NCI-H510A treated with DMSO at 0.1 percent for 48 hours (cell line): ENCODE measurements at places on chromosomes 4 and X.

DNA sequence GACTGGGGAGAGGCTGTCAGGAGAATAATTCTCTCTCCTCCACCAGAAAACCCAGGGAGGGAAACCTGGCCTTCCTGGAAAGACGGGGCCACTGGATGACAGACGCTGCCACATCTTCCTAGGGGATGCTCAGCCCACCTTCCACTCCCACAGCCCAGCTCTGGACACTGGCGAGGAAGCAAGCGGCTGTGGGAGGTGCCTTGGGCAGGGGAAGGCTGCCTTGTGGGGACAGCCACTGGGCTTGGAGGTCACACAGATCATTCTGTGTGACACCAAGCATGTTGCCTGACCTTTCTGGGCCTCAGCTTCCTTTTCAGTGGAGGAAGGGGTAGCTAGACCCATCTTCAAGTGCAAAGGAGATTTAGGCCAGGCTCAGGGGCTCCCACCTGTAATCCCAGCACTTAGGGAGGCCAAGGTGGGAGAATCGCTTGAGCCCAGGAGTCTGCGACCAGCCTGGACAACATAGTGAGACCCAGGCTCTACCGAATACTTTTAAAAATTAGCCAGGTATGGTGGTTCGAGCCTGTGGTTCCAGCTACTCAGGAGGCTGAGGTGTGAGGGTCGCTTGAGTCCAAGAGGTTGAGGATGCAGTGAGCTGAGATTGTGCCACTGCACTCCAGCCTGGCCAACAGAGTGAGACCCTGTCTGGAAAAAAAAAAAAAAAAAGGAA lies 9.8 kb upstream of the MSX1 start:
- DNase-seq, result no peak

GRCh38 chr4:107647591-107647990 lies 72.4 kb downstream of the PAPSS1 start:
- DNase-seq, result no peak

DNA sequence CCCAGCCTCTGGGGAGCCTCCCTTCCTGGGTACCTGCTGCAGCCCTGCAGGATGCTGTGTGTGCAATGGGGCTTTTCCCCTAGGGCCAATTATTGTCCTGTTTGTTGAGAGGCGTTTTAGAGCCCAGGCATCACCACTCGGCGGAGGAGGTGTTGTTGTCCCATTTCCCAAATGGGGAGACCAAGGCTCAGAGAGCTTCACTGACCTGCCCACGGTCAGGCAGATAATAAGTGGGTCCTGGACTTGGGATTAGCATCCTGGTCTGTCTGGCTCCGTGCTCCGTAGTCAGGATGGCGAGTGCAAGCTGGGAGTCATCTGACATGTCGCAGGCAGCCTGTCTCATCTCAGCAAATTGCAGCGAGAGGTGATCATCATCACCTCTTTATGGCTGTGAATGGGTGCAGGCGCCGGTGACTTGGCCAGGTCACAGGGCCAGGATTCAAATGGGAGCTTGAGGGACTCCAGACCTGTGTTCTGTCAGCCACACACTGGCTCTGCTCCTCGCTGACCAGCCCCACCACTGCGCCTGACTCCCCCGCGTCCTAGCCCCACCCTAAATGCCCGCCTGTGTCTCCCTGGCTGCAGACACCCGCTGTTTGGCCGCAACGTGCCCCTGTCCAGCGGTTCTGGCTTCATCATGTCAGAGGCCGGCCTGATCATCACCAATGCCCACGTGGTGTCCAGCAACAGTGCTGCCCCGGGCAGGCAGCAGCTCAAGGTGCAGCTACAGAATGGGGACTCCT lies 16.6 kb downstream of the HTRA3 start:
- no peak for DNase-seq

DNA sequence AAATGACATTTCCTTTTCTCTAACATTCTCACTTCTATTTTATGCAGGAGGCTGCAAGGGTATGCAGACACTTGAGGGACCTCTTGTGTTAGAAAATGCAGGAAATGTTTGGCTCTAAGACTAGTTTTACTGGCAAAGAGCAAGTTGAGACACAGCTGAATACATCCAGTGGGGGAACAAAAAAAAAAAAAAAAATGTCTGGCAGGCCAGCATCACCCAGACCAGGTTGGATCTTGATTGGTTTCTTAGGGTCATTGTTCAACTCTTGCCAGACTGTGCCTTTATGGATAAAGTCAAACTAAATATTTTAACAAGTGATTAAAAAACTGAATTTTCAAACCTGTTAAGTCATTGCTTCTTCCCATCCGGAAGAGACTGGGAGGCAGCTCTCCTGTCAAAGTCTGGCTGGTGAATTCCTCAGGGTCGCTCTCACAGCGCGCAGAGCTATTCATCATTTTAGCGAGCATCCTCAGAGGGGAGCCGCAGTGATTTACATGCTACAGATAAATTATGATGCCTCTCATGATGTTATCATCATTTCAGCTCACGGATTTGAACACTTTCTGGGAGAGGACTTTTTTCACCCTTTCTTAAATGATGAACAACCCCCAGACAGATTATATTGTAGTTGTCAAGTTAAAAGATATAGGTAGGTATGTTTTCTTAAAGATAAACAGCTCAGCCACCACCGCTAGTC lies 23.6 kb upstream of the PACRGL start:
- no peak for DNase-seq

GRCh38 chr4:157898836-157899605 lies 273.8 kb downstream of the GASK1B start:
- DNase-seq, result no peak

DNA sequence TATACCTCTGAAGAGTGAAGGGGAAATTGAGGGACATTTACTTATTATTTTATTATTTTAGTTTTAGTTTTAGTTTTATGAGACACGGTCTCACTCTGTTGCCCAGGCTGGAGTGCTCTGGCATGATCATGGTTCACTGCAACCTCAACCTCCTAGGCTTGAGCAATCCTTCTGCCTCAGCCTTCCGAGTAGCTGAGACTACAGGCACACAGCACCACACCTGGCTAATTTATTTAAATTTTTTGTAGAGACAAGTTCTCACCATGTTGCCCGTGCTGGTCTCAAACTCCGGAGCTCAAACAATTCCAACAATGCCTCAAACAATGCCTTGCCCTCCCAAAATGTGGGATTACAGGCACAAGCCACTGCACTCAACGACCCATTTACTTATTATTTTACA lies 68.4 kb upstream of the BMP2K start:
- DNase-seq, result no peak

DNA sequence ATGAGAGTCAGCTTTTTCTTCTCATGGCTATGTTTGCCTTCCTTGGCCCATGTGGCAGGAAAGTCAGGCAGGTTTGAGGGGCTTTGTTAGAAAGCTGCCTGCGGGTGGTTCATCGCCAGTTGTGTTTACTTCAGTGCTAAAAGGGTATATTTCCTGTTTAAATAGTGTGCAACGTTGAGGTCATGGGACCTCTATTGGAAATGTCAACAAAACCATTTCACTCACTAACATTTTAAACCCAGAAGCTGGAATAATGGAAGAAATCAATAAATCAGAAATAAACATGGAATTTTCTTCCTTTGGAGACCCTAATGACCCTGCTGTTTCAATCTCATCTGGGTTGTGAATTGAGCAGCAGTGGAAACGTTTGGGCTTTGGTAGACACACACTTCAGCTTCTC lies 185.8 kb downstream of the ANKRD50 start:
- no peak for DNase-seq

DNA sequence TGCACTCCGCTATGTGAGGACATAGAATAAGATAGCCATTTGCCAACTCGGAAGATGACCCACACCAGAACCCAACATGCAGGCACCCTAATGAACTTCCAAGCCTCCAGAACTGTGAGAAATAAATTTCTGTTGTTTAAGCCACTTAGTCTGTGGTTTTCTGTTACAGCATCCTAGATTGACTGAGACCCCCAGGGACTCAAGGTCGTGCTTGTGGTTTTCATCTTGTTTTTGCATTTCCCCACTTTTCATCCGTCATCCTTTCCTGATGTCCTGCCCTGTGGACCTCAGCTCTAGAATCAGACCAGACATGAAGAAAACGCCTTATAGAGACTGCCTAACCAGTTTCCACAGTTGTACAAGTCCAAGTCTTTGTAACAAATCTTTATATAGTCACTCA lies 54.4 kb downstream of the MCUB start:
- no peak for DNase-seq

GRCh38 chr4:48269861-48270522 lies 354 bp upstream of the TEC start:
- peak; percentile 63 for DNase-seq

- peak; percentile 31 for DNase-seq
Measured at GRCh38 chr4:53786632-53787031, 195.3 kb upstream of the LNX1 start.

DNA sequence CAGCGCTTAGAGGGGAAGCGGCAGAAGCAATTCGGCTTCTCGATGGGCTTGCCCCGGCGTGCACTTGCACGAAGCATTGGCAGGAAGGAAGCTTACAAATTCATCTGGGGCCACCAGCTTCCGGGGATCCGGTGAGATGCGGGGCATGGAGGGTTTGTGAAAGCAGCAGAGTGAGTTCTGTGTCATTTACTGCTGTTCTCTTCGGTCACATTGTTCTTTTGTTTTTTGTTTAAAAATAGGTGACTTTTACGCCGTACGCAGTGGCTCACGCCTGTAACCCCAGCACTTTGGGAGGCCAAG lies 47.0 kb downstream of the ASMT start:
- no peak for DNase-seq

DNA sequence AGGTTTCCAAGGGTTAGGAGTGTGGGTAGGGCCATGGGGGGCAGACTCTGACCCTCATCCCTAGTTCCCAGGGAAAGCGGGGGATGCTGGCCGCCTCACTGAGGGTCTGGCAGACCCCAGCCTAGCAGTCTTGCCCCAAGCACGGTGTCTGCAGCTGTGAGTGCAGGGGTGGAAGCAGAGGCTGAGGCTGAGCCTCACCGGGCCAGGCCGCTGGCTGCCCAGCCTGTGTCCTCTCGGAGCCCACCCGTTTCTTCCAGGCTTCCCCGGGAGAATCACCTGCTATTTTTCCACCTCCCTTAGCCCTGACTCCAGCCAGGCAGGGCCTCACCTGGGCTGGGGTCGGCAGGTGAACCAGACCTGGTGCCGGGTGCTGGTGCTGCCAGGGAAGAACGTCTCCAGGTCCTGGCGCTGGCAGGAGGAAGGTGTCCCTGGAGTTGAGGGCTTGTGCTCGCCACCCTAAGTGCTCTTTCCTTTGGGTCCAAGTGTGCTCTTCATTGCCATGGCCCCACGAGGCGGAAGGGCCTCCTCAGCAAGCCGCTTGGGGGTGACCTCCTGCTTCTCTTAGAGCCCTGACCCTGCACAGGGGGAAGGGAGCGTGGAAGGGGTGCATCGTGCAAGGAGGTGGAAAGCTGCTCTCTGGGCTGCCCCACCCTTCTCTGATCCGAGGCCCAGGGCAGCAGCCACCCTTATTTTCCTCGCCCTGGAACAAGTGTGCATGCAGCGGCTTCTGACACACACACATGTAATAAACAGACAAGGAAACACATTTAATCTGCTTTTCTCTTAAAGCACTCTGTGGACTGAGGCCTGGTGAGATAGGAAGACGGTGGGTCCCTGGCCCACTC lies 112.7 kb downstream of the FAM53A start:
- no peak for DNase-seq

- DNase-seq, result no peak
Measured at GRCh38 chrX:136608295-136608933, 39.5 kb upstream of the CD40LG start.

DNA sequence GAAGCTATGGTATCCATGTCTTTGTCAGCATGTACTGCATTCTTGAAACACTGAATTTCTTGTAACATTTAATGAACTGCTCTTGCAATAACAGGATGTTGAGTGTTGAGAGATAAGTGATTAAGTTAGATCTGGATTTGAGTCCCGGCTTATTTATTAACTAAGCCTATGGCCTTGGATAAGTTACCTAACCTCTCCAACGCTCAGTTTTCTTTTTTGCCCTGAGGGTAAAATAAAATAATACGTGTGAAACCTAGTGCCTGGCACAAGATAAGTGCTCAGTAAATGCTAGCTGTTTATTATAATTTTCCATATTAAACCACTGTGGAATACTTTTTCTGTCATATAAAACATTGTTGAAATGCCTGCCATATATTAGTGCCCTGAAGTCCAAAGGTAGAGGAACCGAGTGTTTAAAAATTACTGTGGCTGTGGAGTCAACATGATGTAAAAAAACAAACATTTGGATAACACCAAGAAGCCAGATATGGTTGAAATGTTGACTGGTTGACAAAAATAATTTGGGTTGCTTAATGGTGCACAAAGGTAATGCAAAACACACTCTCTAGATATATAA lies 58.6 kb upstream of the ALB start:
- no peak for DNase-seq

GRCh38 chrX:38986586-38986985 lies 185.3 kb downstream of the MID1IP1 start:
- DNase-seq, result no peak

DNA sequence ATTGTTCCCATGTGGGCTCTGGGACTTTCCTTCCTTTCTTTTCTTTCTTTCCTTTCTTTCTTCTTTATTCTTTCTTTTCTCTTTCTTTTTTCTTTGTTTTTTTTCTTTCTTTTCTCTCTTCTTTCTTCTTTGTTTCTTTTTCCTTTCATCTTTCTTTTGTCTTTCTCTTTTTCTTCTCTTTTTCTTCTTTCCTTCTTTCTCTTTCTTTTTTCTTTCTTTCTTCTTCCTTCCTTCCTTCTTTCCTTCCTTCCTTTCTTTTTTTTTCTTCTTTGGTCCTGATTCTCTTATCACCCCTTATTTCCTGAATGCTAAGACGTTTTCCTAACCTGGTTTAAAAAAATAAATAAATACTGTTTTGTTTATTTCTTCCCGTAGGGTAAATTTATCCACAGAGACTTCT lies 93.2 kb downstream of the CRLF2 start:
- DNase-seq, result no peak
